Hematopoietic multipotent progenitor cell treated with erythropoietin and hydrocortisone succinate and interleukin-3 and kit ligand, for 8 days (in vitro differentiated cells): ENCODE measurements at places on chromosomes 6 and 20.

- no peak for DNase-seq
Observed at GRCh38 chr20:2755451-2756055, 44.9 kb downstream of the CPXM1 start.

DNA sequence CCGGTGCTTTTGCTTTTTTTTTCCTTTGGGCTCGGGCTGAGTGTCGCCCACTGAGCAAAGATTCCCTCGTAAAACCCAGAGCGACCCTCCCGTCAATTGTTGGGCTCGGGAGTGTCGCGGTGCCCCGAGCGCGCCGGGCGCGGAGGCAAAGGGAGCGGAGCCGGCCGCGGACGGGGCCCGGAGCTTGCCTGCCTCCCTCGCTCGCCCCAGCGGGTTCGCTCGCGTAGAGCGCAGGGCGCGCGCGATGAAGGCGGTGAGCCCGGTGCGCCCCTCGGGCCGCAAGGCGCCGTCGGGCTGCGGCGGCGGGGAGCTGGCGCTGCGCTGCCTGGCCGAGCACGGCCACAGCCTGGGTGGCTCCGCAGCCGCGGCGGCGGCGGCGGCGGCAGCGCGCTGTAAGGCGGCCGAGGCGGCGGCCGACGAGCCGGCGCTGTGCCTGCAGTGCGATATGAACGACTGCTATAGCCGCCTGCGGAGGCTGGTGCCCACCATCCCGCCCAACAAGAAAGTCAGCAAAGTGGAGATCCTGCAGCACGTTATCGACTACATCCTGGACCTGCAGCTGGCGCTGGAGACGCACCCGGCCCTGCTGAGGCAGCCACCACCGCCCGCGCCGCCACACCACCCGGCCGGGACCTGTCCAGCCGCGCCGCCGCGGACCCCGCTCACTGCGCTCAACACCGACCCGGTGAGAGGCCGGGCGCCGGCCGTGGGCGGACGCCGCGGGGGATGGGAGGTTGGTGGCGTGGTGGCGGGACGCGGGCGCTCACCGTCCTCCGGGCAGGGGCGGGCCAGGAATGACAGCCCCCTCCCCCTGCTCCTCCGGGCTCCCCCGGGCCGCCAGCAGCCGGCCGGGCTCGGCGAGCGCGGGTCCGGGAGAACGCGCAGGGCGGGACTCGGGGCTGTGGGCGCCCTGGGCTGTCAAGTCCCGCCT lies 606 bp downstream of the ID4 start:
- DNase-seq, result no peak

DNA sequence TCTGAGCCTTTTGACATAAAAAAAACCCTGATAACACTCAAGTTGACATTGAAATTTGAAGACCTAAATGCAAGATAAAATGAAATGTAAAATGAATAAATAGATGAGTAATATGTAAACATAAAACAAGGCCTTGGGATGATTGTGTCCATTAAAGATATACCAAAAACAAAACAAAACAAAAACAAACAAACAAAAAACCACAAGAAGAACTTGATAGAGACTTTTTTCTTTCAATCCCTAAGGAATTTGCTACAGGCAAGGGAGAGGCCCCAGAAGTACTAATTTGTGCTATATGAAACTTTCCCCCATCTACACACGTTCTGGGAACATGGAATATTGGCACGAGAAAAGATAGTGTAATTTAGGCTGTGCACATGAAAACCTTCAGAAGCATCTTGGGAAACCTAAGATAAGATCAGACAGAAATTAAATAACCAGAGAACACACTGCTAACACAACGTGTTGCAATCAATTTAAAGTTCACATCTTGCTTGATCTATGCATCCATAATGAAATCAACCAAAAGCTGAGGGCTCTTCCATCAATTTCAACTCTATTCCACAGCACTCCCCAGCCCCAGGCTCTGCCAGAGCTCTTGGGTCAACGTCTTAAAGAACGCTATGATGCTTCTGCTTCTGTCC lies 201.1 kb upstream of the RREB1 start:
- no peak for DNase-seq

- DNase-seq, result no peak
Observed at GRCh38 chr6:167268683-167269280, 22.3 kb upstream of the UNC93A start.

DNA sequence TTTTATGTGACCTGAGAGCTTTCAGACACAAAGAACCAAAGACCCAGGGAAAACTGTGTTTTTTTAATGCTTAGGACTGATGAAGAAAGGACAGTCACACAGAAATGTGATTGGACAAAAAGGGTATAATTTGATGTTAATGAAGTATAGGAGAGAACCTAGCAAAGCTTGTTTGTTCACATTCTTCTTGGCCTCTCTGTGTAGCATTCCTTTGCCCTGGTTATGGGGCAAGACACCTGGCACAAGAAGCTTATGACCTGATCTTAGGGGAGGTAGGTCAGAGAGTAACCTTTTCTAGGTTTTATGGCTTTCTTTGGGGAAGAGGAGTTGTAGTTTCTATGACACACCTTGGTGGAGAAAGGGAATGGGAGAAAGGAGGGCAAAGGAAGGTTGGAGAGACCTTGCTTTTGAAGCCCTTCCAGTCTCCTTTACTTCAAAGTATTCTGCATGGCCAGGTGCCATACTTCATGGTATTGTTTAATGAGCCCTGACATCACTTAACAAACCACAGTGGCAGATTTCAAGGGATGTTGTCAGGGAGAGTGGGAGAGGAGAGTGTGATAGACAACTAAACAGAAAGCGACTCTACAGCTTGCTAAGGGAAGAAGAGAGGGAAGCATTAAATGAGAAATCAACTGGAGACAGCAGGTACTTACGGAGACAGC lies 701.8 kb upstream of the FLRT3 start:
- DNase-seq, result no peak

DNA sequence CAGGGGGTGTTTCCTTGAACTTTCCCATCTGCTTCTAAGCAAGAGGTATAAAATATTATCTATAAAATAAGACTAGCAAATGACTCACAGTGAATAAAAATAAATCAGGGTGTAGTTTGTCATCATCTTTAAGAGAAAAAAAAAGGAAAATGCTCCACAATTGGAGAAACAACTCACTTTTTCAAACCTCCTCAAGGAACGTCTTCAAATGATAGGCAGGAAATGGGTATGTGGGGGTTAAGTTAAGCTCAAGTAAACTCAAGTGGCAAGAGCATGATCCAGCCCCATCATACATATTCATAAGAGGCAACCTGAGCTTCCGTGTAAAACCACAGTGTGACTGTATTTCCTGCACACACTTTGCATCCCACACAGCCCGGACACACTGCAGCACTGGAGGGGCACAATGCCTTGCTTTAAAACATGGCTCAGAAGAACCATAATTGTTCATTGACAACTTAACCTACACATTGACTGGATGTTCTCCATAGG lies 58.5 kb upstream of the CEP85L start:
- peak; percentile 72 for DNase-seq

GRCh38 chr6:137698636-137699030 lies 168.4 kb upstream of the TNFAIP3 start:
- DNase-seq, result peak; percentile 9

GRCh38 chr6:36774331-36774730 lies 64.9 kb downstream of the CPNE5 start:
- no peak for DNase-seq

- DNase-seq, result no peak
Observed at GRCh38 chr6:84453499-84453898, 226.1 kb upstream of the CEP162 start.

DNA sequence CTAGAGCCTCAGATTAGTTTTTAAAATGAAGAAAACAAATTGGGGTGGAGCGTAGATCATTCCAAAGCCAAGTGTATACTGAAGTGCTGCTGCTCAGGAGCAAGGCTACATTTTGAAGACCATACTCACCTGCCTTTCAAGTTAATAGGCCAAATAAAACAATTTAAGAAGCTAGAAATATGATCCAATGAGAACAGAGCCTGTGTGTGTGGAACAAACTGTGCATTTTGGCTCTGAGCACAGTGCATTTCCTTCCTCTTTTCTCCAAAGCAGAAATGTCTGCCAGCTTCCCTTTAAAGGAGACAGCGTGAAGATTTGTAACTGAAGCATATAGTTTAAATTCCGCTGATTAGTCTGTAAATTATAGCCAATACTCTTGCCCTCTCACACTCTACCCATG lies 3.2 kb upstream of the IFNGR1 start:
- DNase-seq, result peak; percentile 41
